ENCODE measurements at places on chromosomes 7 and 10.

DNA sequence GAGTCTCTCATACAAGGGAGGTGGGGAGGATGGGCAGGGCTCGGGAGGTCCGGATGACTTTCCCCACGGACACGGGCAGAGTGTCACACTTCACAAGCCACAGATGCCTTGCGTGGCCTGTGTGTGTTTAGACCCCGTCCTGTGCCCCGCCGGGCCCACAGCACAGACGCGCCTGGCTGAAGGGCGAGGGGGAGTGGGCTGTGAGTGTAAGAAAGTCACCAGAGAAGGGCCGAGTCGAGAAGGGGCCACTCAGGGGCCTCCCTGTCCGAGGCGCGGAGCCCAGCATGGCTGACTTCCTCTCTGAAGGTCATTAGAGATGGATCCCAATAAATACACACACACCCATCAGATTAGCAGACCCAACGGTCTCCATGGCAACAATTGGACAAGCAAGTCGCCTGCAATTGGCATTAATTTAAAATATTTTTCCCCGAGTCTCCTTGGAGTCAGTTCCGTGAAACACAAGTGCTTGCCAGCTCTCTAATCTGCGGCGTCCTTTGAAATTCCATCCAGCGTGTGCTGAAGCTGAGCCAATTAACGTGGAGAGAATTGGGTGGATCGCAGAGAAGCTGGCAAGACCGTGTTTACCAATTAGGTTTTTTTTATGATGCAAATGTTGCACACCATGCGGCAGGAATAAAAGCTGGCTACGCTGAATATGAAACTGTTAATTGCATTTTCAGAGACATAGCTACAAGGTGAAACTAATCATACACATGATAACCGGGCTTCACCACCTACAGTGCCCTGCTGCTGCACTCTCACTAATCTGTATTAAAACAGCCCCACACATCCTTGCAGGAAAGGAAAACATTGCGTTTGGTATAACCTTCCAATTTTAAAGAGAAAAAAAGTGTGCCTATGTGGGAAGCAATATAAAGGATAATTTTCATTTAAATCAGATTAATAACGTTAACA, 571.2 kb downstream of the PTPRN2 start:
- no peak for DNase-seq

DNA sequence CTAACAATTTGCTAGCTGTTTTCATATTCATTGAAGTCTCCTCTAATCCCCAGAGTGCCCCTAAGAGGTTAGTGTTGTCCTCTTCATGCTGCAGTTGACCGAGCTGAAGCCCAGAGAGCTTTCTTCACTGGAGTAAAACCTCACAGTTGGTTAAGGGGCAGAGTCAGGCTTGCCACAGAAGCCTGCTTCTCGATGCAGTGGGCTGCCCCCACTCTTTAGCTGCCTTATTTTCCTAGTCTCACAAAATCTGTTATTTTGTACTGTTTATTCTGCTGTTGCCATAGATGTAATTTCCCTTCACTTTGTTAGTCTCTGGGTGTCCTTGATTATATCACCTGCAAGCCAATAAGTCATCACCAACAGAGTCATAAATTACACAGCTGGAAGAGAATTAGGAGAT, 56.3 kb upstream of the ZPBP start:
- no peak for DNase-seq

DNA sequence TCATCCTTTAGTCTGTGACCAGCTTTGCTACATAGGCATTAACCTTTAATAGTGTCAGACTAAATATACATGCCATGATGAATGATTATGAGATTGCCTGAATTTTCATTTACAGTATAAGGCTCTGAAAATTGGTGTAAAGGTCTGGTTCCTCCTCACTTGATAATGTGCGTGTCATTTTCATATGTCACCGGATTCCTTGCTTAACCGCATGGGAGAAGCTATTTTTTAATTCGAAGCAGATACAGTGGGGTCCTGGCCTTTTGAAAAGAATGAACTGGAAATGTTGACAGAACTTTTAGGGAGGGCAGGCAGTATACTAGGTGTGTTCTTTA, 192.4 kb upstream of the SH2B2 start:
- no peak for DNase-seq

DNA sequence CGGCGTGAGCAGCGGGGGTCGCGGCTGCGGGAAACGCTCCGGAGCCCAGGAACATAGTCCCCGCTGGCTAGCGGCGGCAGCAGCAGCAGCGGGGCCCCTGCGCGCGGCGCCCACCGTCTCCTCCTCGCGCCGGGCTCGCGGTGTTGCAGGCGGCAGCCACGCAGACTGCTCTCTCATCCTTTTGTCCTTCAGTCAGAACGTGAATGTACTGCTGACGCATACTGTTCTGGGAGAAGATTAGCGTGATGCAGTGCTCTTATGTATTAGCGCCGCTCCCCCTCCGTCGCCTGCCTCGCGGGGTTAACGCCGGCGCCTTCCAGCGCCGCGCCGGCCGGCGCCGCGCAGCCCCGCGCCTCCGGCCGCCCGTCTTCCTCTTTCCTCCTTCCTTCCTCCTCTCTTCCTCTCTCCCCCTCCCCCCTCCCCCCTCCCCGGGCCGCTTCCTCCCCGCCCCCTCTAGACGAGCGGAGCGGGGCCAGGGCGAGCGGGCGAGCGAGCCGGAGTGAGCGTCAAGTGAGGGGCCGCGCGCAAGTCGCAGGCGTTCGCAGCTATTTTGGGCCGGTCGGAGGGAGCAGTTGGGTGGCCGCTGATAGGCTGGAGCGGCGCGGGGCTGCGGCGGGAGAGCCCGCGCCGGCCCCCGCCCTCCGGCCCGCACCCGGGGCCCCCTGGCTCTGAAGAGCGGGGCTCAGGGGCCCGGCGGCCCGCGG, 816 bp upstream of the LRRC4 start:
- peak; percentile 52 for DNase-seq

DNA sequence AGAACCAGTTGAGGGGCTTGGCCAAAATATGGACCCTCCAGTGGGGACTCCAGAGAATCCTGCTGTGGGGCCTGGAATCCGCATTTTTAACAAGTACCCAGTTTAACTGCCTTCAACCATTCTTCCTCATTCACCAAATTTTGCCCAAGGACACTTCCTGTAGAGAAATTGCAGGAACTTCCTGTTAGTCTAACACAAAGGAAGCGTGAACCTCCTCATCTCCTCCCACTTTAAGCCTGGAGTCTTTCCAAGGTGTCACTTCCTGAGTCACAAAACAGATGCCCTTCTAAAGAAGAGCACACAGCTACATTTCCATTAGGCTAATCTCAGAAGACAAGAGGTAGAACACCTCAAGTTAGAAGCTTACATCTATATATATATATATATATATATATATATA, 188.4 kb downstream of the PPP1R17 start:
- no peak for DNase-seq

- DNase-seq, result no peak
These were observed 299.4 kb downstream of the DNAJB9 start for GRCh38 chr7:108869070-108869469.

- DNase-seq, result no peak
These were observed 372.3 kb upstream of the NRP1 start for GRCh38 chr10:33706746-33707145.

GRCh38 chr7:144027974-144028373, 20.8 kb upstream of the OR2A5 start:
- DNase-seq, result no peak
